Progenitor cell of endocrine pancreas (in vitro differentiated cells): ENCODE measurements at places on chromosomes 7 and 10.

DNA sequence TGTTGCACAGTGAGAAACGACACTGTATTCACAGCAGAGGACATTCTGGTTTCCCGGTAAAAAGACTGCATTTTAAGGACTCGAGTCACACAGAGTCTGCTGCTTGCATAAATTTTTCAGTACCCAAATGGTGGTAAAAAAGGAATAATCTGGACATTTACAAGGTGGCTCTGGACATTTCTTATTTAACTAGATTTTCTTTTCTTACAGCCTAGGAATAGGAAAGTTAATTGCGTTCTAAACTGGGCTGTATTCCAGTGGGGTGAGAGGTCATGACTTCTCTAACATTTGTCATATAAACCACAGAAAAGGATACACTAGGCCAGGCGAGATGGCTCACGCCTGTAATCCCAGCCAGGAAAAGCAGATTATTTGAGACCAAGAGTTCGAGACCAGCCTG, 237.5 kb upstream of the KLF6 start:
- DNase-seq = no peak

- DNase-seq = no peak
These were observed 237.1 kb upstream of the FAM3C start for GRCh38 chr7:121633186-121633585.

DNA sequence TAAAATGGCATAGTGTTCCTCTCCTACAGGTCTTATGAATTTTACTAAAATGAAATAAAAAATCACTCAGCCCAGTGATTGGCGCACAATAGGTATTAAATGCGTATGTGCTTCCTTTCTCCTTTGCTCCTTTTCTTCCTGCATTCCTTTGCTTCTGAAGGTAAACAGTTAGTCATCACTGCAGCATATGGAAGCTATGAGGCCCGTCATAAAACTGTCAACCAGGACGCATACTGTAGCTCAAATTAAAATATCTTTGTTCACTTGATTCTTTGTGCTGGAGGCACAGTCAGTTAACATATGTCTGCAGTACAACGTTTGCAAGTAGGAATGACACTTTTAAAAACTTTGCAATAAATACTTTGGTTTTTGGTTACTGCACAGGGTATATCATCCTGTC, 374.7 kb downstream of the TCERG1L start:
- no peak for DNase-seq

DNA sequence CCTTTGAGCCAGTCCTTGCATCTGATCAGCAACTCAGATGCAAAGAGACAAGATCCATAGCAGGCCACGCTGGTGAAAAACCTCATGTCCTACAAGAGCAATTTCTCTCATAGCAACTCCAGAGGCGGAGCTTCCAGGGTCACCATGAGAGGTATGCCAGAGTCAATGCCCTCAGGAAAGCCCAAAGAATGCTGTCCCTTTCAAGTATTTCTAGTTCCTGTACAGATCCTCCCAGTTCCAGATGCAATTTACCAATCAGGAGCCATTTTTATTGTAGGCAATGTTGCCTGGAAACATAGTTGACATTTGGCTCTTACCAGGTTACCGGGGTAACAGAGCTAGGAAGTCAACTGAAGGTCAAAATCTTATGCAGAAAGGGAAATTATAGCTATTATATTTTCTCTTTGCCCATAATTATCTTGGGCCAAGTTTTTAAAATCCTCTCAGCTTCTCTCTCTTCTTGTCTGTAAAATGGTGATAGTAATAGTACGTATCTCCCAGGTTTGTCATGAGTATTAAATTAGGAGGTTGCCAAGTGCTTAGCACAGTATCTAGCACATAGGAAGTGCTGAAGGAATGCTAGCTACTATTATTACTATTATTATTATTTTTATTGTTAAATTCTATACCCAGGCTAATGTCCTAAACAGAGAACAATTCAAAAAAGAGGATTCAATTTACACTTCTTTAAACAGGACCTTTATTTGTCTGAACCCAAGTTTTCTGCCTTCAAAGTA, 46.3 kb upstream of the TM9SF3 start:
- DNase-seq = no peak

- no peak for DNase-seq
These were observed 41.4 kb upstream of the ZMIZ1 start for GRCh38 chr10:79027147-79028055.

- DNase-seq = no peak
These were observed 12.6 kb downstream of the PTEN start for GRCh38 chr10:87875929-87876571.

DNA sequence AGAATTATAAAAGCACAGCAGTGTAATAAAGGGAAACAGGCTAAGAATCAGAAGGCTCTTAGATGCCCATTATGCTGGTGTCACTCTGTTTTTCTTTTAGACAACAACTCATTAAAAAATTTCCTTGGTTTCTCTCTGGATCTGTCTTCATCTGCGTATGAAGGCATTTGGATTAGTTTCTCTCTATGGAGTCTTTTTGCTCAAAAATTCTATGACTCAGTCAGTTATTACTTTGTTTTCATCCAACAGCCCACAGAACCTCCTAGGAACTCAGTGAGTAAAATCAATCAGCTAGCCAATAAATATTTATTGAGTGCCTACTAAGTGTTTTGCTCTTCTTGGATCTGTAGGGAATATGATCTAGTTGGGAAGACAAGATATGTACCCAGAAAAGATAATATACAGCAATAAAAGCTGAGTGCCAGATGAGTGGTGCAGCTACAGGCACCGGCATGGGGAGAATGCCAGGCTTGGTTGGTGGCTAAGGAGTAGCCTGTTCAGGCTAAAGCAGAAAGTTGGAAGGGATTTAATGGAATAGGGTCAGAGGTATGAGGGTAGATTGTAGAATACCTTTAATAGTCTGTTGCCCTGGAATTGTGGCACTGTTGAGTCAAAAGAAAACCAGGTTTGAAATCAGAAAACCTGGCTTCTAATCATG, 156.2 kb downstream of the LRRC4 start:
- DNase-seq = no peak

DNA sequence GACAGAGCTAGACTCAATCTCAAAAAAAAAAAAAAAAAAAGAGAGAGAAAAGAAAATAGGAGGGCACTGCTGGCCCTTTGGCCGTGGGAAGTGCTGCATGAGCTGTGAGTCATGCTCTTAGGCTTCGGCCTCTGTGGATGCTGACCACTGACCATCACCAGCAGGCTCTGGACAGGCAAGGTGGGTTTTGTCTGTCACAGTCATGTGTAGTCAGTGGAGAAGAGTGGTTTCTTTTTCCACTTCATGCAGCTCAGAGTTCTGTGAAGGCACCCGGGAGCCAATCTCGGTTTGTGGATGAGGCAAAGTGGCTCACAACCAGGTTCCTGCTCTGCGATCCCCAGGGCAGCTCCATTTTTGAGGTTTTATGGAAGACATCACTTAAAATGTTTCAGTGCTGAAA, 58.1 kb downstream of the PRTFDC1 start:
- no peak for DNase-seq

DNA sequence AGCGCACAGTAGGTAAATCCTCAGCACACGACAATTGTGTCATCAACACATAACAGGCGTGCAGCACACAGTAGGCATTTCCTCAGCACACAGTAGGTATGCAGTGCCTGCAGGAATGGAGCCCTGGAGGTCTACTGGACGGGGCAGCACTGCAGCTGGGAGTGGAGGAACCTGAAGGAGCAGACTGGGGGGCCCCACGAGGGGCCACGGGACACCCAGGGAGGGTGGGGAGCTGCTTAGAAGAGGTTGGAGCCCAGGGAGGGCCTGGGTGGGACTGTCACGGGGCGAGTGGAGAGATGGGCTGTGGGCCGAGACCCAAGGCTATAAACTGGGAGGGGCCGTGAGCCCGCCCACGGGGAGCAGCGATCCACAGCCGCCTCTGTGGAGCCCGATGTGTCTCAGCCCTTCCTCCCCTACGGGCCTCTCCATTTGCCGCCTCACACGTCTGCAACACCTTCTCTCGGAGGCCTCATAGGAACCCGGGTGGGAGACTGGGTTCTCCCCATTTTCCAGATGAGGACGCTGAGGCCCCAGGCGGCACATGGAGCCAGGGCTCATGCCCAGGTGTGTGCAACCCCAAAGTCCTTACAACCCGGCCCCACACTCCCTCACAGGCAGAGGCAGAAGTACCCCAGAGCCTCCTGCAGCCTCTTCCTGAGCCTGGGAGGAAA, 101.5 kb downstream of the MICALL2 start:
- no peak for DNase-seq

GRCh38 chr10:59753267-59753666, at the start of gene MRLN:
Gene MRLN (minus strand): TSS chr10:59753455.
- no peak for DNase-seq

DNA sequence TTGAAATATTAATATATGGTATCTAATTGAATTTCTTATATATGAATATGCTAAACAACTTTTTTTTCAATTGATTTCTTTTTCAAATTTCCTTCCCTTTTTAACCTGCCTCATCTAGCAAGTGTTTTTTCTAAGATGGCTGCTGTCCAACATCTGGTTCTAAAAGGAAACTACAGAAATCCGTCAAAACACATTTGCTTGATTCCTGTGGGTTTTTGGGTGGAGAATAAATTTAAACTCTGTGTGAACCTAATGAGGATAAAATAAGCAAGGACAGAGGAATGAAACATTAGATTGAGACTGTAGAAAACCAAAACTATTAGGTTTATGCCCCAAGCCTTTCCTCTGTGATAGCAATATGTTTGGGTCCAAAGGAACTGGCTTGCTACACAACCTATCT, 75.5 kb upstream of the STARD3NL start:
- no peak for DNase-seq

GRCh38 chr10:95547197-95547596, 14.0 kb downstream of the SORBS1 start:
- no peak for DNase-seq

GRCh38 chr10:73906524-73907447, 4.1 kb upstream of the PLAU start:
- no peak for DNase-seq

DNA sequence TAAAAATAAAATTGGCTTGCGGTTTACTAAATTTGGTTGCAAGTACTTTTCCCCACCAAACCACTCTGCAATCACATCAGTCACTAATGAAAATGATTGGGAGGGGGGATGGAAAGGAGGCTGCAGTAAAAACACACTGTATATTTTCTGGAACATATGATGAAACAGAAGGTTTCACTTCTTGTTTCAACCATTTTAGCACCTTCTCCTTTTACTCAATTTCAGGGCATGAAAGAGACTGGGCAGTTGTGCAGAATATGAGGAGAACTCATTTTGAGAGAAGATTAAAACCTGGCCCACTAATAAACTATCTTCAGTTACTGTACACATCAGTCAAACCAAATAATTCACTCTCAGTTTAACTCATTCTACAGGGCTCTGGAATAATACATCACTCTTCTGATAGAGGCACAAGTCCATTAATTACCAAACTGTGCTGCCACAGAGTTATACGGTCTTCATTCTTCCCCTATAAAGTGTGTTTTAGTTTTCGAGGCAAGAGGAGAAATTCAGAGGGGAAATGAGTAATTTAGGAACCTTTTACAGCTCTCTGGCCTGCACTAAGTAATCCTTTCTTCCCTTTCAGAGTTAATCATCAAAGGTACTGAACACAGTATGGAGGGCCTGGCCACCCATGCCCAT, 25.5 kb downstream of the JAZF1 start:
- no peak for DNase-seq

- no peak for DNase-seq
These were observed 49.2 kb upstream of the CPN1 start for GRCh38 chr10:100130831-100131230.

- no peak for DNase-seq
These were observed 77.3 kb upstream of the PIP4K2A start for GRCh38 chr10:22791665-22792064.

- no peak for DNase-seq
These were observed 216.6 kb downstream of the KCNMA1 start for GRCh38 chr10:77420947-77421523.

DNA sequence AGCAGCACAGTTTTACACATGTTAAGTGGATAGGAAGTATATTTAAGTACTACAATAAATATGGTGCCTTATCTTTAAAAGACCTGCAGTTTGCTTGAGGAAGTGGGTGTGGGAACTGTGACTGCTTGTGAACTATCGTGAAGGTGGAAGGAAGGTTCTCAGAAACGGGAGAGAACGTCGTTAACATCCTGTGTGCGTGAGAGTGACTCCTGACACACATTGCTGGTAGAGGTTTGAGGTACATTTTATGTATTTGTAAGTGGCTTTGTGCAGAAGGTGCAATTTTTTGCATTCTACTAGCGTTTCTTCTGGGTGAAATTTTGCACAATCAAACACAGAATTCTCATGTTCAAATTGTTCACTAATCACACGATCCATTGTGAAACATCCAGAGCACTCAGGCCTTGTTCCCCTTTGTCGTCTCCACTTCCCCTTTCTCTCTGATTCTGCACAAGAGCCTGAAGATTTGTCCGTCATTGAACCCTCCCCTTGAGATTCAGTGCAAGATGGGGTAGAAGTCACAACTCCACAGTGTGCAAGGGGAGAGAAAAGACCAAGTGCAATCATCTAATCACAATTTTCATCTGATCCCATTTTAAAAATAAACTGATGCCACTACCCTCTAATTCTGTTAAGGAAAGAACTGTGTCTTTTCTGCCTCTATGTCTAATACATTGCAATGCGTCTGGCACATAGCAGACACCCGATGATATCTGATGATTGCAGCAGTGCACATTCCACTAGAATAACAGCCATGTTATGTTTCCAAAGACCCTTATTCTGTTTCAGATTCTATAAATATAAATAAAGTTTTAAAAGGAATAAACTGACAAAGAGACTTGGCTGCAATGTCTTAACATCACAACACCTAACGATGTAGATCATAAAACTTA, 279.9 kb downstream of the NEBL start:
- no peak for DNase-seq

DNA sequence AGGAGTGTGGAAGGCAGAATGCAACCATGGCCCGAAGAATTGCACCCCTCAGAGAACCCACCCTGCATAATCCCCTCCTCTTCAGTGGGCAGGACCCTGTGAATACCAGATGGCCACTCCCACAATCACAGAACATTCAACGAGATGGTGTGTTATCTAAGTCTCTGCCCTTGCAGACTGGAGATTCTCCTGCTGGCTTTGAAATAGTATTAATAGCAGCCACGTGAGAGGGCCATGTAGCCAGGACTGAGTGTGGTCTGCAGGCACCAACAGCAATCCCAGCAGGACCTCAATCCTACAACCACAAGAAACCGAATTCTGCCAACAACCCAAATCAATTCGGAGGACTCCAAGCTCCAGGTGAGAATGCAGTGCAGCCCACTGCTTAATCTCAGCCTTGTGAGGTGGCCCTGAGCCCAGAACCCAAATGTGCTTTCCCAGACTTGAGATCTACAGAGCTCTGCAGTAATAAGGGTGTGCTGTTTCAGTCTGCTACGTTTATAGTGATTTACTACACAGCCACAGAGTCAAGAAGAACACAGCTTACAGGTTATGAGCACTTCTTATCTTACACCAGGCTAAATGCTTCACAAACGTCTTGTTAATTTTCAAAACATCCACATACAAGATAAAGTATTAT, 72.1 kb downstream of the VOPP1 start:
- DNase-seq = no peak

GRCh38 chr7:125876431-125876830, 946.8 kb upstream of the POT1 start:
- no peak for DNase-seq

DNA sequence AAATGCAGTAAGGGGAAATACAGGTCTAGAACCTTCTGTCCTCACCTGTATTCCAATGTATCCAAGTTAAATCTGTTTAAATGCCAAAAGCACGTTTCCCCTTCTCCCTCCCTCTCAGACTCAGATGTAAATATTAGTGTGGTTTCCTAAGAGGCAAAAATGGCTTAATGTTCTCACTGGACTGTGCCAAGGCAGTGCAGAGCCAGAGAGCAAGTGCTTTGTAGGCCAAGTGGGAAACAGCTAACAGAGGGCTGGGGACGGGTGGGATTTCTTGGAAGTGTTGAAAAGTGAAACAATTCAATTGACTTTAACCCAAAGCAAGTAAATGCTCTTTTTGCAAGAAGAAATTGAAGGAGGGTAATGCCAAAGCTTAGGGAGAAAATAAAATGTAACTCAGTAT, 103.1 kb downstream of the GSAP start:
- no peak for DNase-seq
